ENCODE measurements at places on chromosomes 3 and 15. TPM values are rescaled to one million over a fixed set of nuclear protein-coding genes. Genes with fewer than 3 reads are reported as not detected.

DNA sequence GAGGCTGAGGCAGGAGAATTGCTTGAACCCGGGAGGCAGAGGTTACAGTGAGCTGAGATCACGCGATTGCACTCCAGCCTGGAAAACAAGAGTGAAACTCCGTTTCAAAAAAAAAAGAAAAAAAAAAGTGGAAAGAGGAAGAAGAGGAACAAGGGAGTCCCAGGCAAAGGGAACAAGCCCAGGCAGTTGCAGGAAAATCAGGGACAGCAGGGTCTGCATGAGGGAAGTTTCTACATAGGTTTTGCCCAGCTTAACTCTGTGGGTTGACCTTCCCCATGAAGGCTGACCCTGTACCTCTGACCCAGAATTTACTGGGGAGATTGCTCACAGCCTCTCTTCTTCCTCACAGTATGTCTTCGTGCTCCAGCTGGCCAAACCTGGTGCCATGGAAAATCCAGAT, 12.3 kb downstream of the RBP1 start:
- DNase-seq: no peak

The OXSR1 gene
- total RNA-seq: 44.2 TPM

The INKA1 gene
- 3.2 TPM for total RNA-seq

The COL8A1 gene
- 86.3 TPM for total RNA-seq

DNA sequence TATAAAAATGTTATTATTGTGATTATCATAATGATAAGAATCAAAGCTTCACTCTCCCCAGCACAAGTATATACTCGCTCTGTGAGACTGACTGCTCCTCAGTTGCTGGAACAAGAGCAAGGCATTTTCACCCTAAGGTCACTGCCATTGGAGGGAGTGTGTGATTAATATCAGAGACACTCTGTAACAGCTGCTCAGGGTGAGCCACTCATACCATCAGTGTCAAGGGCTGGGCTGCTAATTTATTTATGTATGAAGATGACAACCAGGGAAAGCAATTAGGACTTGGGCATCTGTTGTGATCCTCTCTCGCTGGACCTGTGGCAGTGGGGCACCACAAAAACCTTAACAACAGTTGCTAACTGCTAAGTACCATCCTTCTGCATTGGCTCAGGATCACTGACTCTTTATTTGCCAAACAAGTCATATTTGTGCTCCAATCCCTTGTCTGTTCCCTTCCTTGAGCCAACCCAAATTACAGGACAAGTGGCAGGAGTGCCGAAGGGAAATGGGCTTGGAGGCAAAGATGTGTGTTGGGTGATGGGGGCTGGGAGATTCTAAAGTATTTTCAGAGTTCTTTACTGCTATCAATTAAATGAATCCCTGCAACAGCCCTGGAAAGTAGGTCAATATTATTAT, 297.5 kb upstream of the STT3B start:
- no peak for DNase-seq

DNA sequence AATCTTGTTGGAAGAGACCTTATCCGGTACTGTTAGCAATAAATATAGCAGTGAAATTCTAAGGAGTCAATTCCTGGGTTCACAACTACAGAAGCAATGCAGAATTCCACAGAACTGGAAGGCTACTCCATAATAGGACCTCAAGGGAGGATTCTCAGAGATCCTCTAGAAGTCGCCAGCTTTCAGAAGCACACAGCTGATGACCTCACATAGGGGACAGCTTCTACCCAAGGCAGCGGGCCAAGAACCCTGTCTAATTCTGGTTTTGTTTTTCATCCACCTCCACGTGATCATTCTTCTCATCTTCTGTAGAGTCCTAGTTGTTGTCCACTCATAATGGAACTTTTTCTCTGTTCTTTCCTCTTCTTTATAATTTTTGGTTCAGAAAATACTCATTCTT, 99.4 kb downstream of the ERC2 start:
- DNase-seq: no peak

GRCh38 chr15:59838900-59839299, 149.8 kb upstream of the BNIP2 start:
- no peak for DNase-seq

DNA sequence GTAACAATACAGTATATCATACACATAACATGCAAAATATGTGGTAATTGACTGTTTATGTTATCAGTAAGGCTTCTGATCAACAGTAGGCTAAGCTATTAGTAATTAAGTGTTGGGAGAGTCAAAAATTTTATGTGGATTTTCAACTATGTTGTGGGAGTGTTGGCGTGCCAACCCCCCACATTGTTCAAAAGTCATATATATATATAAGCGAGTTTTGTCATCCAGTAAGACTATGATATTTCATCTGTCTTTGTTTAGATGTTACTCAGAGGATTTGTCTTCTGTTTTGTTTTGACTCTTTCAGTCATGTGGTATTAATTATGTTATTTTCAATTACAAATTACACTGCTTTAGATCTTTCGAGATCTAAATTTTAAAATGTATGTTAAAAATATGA, 51.0 kb upstream of the RAP2B start:
- no peak for DNase-seq

- DNase-seq: no peak
These were observed 43.5 kb upstream of the SLC41A3 start for GRCh38 chr3:126127452-126127851.

DNA sequence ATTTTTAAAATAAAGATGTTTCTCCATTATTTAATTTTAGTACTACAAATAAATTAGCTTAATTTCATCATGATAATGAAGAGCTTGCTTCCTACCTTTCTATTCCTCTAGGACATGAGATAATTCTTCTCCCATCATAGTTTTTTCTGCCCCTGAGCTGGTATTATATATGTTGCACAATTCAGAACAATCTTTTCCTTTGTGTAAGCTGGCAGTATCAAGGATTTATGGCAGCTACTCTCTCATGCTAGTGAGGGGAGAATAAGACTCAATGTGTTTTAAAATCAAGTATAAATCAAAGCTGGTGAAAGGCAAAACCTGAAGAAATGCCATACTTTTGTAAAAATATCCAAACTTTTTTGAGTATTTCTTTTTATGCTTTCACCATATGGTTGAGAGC, 1405.3 kb downstream of the SI start:
- no peak for DNase-seq

The RLBP1 gene
- not detected for total RNA-seq

All from HFFc6 (cell line).